ENCODE measurements at places on chromosomes 13 and 19. TPM values are rescaled to one million over a fixed set of nuclear protein-coding genes. Genes with fewer than 3 reads are reported as not detected.
A peak's percentile ranks its signal among the peaks of the same experiment; 100 is the strongest.

DNA sequence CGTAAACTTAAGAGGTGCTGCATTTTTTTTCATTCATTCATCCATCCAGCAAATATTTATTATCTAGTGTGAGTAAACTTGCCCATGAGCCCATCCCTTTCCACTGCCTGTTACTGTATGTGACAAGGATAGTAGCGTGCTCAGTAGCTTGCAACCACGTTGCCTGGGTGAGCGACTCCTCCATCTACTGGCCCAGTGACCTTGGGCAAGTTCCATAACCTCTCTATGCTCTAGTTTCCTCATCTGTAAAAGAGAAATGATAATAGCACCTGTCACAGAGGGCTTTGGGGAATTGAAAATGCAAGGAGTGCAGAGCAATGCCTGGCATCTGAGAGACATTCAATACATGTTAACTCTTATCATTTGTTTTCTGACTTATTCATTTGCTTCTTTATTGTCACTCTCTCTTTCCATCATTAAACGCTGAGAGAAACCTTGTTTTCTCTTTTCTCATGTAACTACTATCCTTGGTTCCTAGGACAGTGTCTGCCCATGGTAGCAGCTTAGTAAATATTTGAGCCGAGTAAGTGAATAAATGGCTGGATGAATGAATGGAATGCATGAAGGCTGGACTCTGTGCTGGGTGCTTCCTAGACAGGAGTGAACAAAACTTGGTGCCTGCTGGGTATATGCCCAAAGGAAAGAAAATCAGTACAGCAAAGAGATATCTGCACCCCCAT is 19.9 kb downstream of the LRCH1 start:
- no peak for DNase-seq

DNA sequence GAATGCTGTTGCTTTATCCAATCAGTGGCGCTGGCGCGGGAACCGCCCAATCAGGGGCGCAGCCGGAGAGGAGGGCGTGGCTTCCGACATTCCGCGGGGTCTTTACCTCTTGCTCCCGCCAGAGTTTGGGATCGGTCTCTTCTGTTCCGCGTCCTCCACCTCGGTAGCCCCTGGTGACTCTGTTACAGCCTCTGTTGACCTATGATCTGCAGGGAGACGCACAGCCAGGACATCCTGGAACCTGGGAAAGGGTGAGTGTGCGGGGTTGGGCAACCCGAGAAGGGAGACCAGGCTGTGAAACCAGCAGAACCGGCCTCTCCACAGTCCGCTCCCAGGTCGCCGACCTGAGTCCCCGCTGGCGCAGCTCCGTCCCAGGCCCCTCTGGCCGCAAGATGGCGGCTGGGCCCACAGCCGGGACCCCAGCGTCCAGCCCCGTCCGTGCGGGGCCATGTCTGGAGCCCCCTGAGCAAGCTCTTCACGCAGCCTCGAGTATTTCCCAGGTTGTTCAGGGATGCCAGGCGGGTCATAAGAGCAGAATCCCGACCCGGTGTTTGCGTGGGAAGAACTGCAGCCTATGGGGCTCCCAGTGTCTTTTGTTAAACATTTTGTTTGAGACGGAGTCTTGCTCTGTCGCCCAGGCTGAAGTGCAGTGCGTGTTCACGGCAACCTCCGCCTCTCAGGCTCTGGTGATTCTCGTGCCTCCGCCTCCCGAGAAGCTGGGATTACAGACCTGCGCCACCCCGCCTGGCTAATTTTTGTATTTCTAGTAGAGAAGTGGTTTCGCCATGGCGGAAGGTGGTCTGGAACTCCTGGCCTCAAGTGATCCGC is 4.4 kb upstream of the ZNF681 start:
- peak; percentile 46 for DNase-seq

SLC17A7 gene
- not detected for total RNA-seq

LILRA1 gene
- not detected for total RNA-seq

- no peak for DNase-seq
Measured at GRCh38 chr19:38850976-38851621, 1.3 kb upstream of the HNRNPL start.

DNA sequence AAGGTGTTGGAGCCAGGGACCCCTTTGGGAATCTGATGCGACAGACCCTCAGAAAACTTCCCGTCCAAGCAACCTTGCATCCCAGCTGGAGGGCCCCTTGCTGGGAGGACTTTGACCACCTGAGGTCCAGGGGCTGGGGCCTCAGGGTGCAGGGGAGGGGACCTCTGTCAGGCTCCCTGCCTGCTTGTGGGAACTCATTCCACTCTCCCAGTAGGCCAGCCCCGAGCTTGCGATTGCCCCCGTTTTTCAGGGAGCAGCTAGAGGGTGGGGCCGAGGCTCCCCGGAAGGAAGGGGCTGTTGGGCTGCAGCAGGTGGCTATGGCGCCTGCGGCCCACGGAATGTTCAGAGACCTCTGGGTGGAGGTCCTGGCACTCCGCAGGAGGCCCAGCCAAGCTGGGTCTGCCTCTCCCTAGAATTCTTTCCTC is 2.8 kb downstream of the GNA11 start:
- DNase-seq: no peak

RNF17 gene
- not detected for total RNA-seq

- DNase-seq: no peak
Measured at GRCh38 chr13:90826688-90827087, 520.8 kb upstream of the MIR17HG start.

DNA sequence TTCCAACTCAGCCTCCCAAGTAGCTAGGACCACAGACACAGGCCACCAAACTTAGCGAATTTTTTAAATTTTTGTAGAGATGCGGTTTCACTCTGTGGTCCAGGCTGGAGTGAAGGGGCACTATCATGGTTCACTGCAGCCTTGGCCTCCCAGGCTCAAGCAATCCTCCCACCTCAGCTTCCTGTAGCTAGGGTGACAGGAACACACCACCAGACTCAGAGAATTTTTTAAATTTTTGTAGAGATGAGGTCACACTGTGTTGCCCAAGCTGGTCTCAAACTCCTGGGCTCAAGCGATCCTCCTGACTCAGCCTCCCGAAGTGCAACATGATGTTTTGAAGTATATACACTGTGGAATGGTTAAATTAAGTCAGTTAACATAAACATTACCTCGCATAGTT is 263.6 kb downstream of the OXGR1 start:
- no peak for DNase-seq

DNA sequence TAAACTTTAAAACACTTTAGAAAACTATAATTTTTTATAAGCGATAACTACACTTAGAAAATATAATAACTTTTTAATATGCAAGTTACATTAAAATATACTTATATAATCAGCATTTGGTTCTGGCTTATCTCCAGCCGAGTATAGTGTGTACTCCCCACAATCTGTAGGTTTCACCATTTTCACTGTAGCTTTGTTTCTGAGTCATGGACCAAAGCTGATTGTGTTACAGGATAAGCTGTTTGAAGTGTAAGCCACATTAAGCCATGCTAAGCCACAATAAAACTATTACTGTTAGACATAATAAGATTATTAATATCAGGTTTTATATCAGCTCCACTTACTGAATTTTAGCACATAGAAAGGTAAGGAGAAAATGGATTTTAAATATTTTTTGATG is 43.8 kb downstream of the CCDC122 start:
- no peak for DNase-seq

DNA sequence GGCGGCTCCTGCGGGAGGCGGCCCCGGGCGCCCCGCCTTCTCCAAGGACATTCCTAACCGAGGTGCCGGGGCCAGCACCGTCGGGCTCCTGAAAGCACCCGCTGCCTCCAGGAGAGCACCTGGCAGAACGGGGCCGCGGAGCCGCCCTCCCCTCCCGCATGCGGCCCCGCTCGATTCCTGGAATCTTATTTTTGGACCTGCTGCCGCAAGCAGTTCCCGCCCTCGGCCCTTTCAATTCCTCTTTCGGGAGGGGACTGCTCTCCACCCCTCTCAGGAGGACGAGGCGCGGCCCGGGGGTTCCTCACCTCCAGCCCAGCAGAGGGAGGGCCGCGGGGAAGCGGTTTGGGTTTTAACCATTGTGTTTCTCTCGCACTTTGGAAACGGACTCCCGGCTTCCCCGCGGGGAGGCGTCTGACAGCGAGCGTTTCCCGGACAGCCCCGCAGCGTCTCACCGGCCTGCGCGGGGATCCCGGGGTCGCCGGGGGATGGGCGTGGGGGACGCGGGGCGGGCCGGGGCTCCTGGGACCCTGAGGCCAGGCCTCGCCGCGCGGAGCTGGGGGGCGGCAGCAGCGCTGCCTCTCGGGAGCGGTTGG is 849 bp downstream of the GAS6 start:
- DNase-seq: peak; percentile 34

ATXN8OS gene
- not detected for total RNA-seq

ESD gene
- total RNA-seq: 138 TPM

IRF2BP1 gene
- total RNA-seq: 12.9 TPM

DNA sequence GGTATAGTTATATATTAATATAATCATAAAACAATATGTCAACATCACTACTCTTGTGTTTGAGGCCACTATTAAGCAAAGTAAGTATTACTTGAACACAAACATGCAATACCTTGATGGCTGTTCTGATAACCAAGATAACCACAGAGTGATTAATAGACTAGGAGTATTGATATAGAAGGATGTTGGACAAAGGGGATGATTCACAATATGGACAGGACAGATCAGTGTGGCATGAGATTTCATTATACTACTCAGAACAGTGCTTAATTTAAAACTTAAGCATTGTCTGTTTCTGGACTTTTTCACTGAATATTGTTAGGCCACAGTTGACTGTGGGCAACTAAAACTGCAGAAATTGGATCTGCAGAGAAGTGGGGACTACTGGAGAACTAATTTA is 384.2 kb downstream of the SLITRK1 start:
- no peak for DNase-seq

DNA sequence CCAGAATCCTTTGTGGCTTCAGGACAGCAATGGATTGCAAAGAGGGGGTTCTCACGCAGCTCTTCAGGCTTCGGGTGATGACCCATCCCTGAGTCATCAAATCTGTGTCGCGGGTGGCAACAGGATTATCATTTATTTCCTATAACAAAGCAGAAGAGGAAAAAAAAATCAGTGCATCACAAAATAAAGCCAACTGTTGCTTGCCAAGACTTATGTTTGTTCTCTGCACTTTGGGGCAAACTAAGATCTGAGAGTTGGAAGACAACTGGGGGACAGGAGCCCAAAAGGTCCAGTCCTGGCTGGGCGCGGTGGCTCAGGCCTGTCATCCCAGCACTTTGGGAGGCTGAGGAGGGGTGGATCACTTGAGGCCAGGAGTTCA is 6.4 kb downstream of the GNA15 start:
- DNase-seq: peak; percentile 90

GRCh38 chr19:38361633-38362075 is 12.7 kb upstream of the PSMD8 start:
- DNase-seq: peak; percentile 81

DNA sequence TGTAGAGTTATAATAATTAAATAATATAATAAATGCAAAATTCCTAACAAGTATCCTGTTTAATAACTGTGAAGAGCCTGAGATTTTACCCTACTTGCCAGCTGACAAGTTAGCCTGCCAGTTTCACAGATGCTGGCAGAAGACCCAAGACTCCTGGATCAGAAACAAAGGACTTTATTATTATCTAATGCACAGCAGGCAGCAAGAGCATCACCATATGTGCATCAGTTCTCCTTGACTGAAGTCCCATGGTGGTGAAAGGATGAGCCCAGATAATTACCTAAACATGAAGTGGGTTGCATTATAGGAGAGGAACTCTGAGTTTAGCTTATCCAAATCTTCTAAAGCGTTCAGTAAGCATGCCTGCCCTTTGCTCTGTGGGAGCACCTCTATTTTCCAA is 39.1 kb upstream of the MTIF3 start:
- no peak for DNase-seq

- peak; percentile 42 for DNase-seq
Measured at GRCh38 chr19:33302974-33303790, 848 bp upstream of the CEBPA start.

- DNase-seq: peak; percentile 41
Measured at GRCh38 chr13:60562096-60562780, 165.2 kb downstream of the TDRD3 start.

ZNF135 gene
- 1.9 TPM for total RNA-seq

CCL25 gene
- total RNA-seq: not detected

DNA sequence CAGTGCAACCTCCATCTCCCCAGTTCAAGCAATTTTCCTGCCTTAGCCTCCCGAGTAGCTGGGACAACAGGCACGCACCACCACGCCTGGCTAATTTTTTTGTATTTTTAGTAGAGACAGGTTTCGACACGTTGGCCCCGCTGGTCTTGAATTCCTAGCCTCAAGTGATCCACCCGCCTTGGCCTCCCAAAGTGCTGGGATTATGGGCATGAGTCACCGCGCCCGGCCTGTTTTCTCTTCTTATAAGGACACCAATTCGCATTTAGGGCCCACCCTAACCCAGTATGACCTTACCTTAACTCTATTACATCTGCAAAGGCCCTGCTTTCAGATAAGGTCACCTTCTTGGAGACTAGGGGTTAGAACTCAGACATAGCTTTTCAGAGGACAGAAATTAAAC is 35.1 kb downstream of the TMEM161A start:
- DNase-seq: no peak

FLT3 gene
- total RNA-seq: not detected

- DNase-seq: peak; percentile 82
Measured at GRCh38 chr19:11293433-11294389, 2.2 kb upstream of the TSPAN16 start.

- DNase-seq: no peak
Measured at GRCh38 chr13:36528105-36528504, 95.8 kb downstream of the CCNA1 start.

DNA sequence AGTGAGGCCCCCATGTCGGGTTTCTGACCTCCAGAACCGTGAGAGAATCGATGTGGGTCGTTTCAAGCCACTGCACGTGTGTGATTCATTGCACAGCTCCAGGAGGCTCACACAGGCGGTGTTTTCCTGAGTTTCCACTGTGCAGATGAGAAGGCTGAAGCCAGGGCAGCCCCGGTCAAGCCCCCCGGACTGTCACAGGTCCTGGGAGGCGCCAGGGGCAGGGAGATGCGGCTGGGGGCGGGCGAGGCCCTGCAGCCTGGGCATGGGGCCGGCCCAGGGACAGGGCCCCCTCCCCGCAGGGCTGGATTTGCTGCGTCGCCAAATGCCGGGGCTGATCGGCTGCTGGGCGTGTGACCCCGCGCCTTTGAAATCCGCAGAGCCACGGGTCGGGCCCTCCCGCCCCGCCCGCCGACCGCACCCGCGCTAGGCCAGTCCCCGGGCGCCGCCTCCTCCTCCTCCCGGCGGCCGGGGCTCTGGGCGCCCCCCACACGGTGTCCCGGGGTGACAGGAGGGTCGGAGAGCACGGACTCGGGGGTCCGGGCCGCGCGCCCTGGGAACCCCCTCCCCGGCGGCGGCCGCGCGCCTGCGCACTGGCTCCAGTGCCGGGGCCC is 9.9 kb upstream of the MKNK2 start:
- no peak for DNase-seq

GRCh38 chr13:60482012-60482411 is 85.0 kb downstream of the TDRD3 start:
- peak; percentile 7 for DNase-seq

GPR183 gene
- total RNA-seq: not detected

GRCh38 chr19:19525611-19526380 is 2.9 kb upstream of the YJEFN3 start:
- no peak for DNase-seq
